ENCODE measurements at places on chromosomes 2 and 18. TPM values are rescaled to one million over a fixed set of nuclear protein-coding genes. Genes with fewer than 3 reads are reported as not detected.

COLEC11 gene
- 0.35 TPM for total RNA-seq

COBLL1 gene
- total RNA-seq, result not detected

DNA sequence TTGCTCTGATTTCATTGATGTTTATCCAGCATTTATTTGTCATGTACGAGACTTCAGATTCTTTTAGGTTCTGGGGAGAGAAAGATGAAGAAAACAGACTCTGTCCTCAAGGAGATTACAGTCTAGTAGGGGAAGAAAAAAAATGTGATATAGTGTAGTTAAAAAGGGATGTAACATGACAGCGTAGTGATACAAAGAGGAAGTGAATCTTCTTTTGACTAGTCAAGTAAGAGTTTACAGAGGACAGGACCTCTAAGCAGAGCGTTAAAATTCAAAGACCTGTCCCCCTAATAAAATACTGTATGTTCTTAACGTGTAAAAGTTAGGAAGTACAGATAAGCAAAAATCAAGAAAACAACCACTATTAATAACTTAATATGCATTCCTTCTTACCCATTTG is 47.7 kb downstream of the NCOA1 start:
- H3K27ac ChIP-seq, result no peak overlapping the region
- DNase-seq, result no peak
- peaks cover 3% of the 10 kb centered on the region for H3K4me1 ChIP-seq
- H3K36me3 ChIP-seq, result peaks cover 24% of the 10 kb centered on the region

GAREM1 gene
- total RNA-seq, result not detected
